ENCODE measurements at places on chromosomes 4 and X.

- DNase-seq = no peak
Measured at GRCh38 chrX:151391722-151392121, 5.3 kb upstream of the VMA21 start.

GRCh38 chrX:2819345-2820135, 9.2 kb upstream of the GYG2 start:
- no peak for DNase-seq

DNA sequence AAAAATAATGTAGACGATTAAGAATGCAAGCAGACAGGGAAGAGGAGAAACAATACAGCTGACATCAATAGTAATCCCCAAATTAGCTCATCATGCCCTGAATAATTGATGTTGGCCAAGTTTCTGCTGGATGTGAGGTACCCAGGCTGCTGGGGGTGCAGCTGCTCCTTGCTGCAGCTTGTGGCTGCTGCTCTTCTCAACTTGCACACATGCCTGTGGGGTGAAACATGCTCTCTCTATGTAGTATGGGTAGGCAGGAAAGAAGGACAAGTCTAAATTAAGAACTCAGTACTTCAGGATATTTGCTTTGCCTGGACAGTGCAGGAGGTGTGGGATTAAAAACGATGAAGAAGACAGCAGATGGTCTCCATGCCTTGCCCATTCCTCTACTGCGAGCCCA, 16.7 kb downstream of the EDA2R start:
- DNase-seq = no peak

DNA sequence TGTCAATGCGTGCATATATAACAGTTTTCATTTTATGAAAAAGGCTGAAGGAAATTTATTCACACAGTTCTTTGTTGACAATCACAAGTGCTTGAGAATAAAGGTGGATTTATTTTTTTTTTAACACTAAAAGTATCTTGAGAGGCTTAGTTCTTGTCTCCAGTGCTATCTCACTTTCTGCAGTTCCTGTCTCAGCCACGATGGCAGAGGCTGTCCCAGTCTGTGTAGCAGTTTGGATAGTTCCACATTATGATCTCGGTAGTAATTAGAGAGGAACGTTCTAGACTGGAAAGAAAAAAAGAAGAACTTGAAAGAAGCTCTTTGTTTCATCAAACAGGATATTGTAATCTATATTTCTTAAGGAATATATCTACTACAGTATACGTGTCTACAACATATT, 229.0 kb downstream of the UGT8 start:
- no peak for DNase-seq

DNA sequence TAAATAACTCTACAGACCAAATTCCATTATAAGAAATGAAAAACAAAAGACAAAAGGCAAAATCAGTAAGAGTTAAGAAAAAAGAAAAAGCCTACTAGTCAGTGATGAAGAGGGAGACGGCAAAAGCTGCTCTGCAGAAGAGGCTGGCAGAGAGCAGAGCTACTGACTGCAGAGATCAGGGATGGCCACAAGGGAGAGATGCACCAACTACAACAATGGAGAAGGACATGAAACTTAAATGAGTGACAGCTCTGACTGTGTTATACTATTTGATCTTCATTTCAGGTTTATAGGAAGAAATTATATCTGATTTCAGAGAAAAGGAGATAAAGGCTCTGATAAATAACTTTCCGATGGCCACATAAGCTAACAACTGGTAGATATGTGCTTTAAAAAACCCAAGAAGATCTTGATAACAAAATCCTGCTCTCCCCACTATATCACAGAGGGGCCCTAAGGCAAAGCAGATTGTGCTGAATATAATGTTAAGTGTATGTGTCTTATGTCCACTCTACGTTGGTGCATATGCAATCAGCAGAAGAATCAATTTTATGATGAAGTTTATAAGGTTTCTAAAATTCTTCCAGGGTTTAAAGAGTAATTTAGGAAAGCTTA, 58.4 kb upstream of the COX18 start:
- no peak for DNase-seq

GRCh38 chr4:42489095-42489494, 91.8 kb downstream of the SHISA3 start:
- DNase-seq = no peak

GRCh38 chr4:38001927-38002326, 41.7 kb downstream of the PTTG2 start:
- DNase-seq = no peak

- DNase-seq = no peak
Measured at GRCh38 chr4:184902550-184902949, 76.8 kb upstream of the ACSL1 start.

- DNase-seq = no peak
Measured at GRCh38 chr4:174708381-174708780, 120.7 kb downstream of the GLRA3 start.

GRCh38 chr4:151692821-151693673, 67.8 kb downstream of the GATB start:
- DNase-seq = no peak

GRCh38 chrX:43595931-43596330, 60.2 kb upstream of the MAOA start:
- no peak for DNase-seq

- no peak for DNase-seq
Measured at GRCh38 chrX:53494436-53494835, 60.3 kb upstream of the HSD17B10 start.

GRCh38 chrX:138711399-138712347, at the start of gene FGF13:
TSS of gene FGF13 (minus strand) at chrX:138711717. CDS start at chrX:138711003, 714 bp downstream.
- DNase-seq = no peak

GRCh38 chr4:70997036-70997435, 3.6 kb downstream of the DCK start:
- DNase-seq = no peak

DNA sequence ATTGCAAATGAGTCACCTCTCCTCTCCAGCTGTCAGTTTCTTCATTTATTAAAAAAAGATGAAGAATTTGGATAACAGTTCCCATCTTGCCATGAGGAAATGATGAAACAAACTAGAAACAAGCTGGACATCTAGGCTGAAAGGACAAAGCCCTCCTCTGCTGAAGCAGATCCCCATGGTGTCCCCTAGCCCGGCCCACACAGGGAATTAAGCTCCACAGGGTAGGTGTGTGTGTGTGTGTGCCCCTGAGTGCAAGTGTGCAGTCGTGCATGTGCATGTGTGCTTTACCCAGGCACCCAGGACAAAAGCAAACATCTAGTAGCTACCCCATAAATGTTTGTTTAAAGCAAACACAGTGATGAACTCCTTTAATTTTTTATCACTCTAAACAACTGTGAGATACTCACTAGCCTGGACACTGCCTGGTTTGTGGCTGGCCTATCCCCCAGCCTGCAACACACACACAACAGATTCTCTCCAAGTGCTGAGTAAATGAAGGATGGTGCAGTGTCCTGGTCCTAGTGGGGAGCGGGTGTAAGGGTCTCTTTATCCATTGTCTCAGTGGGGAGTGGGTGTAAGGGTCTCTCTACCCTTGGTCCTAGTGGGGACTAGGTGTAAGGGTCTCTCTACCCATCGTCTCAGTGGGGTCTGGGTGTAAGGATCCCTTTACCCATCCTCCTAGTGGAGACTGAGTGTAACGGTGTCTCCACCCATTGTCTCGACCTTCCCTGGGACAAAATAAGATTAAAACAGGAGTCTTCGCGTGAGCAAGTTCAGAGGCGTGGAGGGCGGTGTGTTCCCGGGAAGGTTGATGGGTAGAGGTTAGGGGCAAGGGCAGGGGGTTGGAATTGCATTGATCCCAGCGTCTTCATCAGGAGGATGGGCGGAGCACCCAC, 688 bp upstream of the EVC start:
- no peak for DNase-seq

GRCh38 chr4:125390727-125391126, 76.0 kb downstream of the FAT4 start:
- no peak for DNase-seq

DNA sequence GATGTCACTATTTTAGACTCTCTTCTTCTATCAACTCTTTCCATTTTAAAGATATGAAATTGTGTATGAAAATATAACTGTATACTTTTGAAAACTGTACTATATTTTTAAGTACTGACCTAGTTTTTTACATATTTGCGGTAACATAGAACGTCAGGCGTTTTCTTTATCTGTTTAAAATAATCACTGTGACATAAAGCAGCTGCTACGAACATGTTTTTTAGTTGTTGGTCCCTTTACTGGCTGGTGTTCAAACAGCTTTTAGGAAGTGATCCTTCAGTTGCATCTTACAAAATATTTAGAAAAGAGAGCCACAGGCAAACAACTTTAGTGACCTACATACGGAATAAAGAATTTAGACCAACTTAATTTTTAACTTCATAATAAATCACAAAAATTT, 73.1 kb downstream of the METTL14 start:
- DNase-seq = no peak

GRCh38 chrX:125198546-125198945, 121.1 kb upstream of the TEX13C start:
- no peak for DNase-seq

DNA sequence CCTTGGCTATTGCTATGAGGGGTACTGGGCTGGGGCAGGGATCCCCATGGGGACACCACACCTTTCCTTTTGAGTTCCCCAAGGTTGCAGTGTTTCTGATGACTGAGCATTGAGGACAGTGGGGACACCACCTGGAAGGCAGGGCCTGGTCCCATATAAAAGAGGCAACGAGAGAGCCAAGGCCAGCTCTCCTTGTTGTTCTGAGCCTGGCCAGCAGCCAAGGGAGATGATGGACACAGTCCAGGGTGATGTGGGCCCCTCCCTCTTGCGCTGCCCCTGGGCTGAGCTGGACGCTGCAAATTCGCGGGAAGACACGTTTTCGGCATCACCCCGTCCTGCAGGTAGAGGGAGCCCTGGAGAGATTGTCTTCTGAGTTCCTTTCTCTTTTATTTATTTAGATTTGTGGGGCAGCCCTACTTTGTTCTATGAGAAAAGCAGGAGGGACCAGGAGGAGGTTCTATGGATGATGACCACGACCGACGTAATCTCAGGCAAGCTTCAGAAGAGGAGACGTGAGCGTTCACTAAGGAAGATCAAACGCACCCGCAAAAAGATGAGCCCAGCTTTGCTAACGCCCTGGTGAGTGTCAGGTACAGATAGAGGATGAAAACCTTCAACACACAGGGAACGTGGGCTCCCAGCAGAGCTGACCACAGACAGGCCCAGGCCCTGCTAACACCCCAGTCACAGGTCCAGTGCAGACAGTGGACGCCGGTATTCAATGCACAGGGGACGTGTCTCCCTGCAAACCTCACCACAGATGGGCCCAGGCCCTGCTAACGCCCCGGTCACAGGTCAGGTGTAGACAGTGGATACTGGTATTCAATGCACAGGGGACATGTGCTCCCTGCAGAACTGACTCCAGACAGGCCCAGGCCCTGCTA, 97.4 kb downstream of the SHOX start:
- no peak for DNase-seq

DNA sequence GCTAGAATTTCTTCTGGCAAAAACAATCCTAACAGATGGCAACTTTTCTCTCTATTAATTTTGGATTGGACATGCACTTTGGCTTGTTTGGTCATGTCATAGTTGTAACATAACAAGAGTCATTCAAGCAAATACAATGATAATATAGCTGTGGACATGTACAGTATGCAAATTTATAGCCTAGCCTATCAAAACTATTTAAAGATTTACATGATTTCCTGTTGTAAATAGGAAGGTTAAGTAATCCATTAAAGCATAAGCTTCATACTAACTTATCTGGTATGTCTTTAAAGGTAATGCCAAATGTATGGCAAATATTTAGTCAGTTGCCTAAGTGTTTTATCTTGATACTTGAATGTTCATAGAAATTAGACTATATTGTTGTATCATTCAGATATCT, 45.3 kb downstream of the RPA4 start:
- no peak for DNase-seq

DNA sequence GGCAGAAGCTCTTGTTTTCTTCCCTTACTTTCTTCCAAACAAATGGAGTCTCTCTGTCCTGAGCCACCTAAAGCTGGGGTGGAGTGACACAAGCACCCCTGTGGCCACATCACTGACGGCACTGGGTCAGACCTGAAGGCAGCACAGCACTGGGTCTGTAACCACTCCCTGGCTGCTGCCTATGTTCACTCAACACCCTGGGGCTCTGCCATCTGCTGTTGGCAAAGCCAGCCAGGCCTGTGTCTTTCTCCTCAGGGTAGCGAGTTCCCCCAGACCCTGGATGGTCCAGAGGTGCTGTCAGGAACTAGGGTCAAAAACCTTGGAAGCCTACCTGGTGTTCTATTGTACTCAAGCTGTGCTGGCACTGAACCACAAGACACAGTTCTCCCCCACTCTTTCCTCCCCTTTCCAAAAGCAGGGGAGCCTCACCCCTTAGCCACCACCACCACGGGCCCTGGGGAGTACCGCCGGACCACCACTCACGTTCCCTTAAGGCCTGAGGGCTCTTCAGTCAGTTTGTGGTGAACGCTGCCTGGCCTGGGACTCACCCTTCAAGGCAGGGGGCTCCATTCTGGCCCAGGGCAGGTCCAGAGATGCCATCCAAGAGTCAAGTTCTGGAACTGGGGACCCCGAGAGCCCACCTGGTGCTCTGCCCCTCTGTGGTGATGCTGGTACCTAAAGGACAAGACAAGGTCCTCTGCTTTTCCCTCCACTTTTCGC, 31.5 kb downstream of the TMEM271 start:
- DNase-seq = no peak

- no peak for DNase-seq
Measured at GRCh38 chr4:11105715-11106114, 323.0 kb downstream of the HS3ST1 start.

DNA sequence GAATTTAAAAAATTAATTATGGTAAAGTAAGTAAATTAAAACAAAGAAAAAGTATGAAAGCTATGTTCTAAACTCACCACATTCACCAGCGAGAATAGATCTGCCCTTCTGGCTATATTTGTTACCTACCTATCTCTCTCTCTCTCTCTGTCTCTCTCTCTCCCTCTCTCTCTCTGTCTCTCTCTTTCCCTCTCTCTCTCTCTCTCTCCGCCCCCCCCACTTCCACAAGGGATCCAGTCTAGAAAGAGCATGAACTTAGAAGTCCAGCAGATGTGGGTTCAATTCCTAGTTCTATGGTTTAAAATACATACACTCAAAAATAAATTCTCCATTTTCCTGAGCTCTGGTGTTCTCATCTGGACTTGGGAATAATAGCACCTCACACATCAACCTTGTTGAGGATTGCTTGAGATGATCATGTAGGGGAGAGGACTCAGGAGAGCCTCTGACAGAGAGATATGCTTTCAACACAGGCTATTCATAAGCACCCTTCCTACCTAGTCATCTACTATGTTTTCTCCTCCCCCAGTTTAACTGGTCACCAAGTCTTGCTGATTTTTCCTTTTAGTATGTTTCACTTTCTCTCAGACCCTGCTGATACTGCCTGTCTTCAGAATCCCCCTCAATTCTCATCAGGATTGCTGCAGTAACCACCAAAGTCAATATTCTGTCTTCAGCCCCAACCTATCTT, 64.7 kb downstream of the SLC7A11 start:
- DNase-seq = no peak

- DNase-seq = no peak
Measured at GRCh38 chrX:55135171-55135570, 46.4 kb downstream of the PAGE2 start.

DNA sequence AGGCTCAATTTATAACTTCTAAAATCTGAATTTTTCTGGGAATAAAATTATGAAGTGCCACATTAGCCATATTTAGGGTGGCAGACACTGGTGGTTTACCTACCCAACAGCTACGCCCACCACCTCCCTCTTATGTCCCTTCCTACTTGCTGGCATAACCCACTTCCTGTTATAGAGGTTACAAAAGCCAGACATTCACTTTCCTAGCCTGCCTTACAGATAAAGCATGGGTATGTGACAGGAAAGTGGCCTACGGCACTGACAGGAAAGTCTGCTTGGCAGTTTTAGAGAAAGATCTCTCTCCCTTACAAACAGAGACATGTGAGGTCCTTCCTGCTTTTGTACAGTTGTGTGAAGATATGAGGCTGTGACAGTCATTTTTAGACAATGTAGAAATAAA, 12.4 kb downstream of the DDX53 start:
- DNase-seq = no peak

- DNase-seq = no peak
Measured at GRCh38 chrX:7447801-7448499, 300.0 kb upstream of the PUDP start.
